Left forelimb (tissue), 1 donor: ENCODE measurements at places on chromosomes 7 and 10.
A peak's percentile ranks its signal among the peaks of the same experiment; 100 is the strongest.

DNA sequence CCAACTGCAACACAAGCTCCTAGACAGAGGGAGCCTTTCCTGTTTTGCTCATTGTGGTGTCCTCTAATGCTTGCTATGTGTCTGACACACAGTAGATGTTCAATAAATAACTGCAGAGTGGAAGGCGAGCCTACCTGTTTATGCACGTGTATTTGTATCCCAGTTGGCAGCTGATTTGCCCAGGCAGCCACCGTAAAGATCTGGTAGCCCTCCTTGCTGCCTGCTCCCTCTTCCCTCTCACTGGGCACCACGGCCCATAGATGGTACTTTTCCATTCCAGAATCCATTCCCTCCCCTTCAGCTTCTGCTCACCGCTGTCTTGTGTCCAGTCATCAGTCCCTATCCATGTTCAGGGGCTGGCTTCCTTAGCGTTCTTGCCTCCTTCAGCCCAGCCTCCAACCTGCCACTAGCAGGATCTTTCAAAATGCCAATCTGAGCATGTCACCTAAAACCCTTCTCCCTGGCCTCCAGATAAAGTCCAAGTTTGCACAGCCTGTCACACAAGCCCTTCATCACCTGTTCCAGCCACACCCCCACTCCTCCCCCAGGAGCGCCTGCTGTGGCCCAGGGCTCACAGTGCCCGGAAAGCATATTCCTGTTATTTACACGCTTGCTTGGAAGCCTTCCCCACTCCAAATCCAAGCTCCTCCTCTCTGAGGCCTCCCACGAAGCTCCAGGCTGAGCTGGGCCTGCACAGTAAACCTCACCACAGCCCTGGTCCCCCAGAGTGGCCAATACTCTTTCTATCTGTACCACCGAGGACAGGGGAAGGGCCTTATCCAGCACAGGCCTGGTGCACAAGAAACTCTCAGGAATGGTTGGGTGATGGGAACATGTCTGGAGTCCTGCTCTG is 21.0 kb downstream of the ZCCHC24 start:
- no peak for DNase-seq

GRCh38 chr10:98567391-98568133 is 120.8 kb upstream of the HPS1 start:
- no peak for DNase-seq

- DNase-seq: no peak
Measured at GRCh38 chr7:52501696-52502095, 533.7 kb upstream of the POM121L12 start.

GRCh38 chr10:124992462-124993344 is 50.8 kb downstream of the ZRANB1 start:
- peak; percentile 64 for DNase-seq

GRCh38 chr10:116112232-116113231 is 160.5 kb downstream of the GFRA1 start:
- DNase-seq: no peak

DNA sequence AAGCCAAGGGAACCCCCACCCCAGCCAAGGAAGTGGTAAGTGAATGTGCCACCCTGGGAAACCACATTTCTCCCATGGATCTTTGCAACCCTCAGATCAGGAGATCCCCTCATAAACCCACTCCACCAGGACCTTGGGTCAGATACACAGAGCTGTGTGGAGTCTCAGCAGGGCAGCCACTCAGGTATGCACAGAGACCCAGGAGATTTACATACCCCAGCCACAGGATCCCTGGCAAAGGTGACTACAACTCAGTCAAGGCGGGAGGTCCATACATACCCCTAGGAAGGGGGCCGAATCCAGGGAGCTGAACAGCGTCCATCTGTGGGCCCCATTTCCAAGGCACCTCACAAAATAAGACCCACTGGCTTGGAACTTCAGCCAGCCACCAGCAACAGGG is 293.4 kb downstream of the CTNNA3 start:
- no peak for DNase-seq

GRCh38 chr7:82286096-82286797 is 157.3 kb downstream of the CACNA2D1 start:
- no peak for DNase-seq

DNA sequence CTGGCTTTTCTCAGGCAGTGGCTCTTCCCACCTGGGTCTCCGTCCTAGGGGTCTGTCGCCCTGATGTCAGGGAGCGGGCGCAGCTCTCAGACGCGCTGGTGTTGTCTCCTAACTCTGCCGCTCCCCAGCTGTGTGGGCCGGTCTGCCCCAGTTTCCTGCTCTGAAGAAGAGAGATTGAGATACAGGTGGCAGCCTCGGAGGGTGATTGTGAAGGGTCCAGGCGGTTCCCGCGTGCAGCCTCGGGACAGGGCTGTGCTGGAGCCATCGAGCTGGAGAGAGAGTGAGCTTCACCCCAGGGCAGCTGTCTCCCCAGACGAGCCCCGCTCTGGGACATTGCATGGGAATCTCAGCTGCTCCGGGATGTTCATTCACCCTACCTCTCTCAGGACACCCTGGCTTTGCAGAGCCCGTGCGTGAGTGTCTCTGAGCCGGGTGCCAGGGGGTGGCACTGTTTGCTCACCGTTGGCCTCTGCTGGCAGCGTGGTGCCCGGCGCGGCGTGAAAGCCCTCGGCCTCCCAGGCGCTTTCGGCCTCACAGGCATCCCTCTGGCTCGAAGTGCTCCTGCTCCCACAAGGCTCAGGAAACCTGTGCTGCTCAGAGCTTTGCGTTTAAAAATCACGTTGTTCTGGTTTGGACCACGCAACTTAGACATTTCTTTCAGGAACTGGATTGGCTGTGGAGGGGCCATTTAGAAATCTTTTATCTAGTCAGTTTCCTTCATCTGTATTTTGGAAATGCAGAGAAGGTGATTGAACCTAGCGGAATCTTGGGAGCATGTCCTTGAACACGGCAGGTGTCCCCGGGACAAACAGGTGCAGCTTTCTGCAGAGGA is 33.8 kb upstream of the ZFAND2A start:
- no peak for DNase-seq

GRCh38 chr10:70658582-70659136 is 13.6 kb upstream of the ADAMTS14 start:
- no peak for DNase-seq

- no peak for DNase-seq
Measured at GRCh38 chr7:104414216-104414615, 85.8 kb downstream of the LHFPL3 start.

- DNase-seq: peak; percentile 17
Measured at GRCh38 chr7:155868955-155869783, 56.9 kb upstream of the SHH start.

- DNase-seq: no peak
Measured at GRCh38 chr7:141630621-141631020, 71.3 kb downstream of the DENND11 start.

- no peak for DNase-seq
Measured at GRCh38 chr10:38157270-38157685, 63.1 kb downstream of the ZNF37A start.

GRCh38 chr10:99534939-99535763 is 2.4 kb downstream of the NKX2-3 start:
- DNase-seq: no peak

DNA sequence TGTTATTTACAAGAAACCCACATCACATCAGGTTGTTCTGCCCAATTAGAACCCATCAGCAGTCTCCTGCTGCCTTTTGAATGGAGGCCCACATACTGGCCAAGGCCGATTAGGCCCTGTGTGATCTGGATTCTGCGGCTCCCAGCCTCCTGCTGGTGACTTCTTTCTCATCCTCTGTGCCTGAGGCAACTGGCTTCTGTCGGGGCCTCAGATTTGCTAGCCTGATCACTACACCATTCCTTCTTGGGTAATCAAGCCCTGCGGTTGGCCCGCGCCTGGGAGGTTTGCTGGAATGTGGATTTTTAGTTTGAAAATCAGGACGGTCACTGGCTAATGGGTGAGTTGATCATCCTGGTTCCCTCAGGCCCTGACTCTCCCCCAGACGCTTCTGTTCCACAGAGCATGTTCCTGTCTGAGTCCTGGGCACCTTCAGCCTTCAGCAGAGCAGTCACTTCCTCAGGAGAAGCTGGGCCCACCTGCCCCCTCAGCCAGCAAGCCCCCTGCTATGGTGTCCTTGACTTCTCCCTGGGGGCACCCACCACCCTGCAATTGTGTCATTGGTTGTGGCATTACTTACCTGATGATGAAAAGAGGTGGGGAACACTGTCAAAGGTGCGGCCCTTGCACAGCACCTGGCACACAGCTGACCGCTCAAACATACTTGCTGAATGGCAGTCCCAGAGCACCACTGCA is 207.6 kb downstream of the PHTF2 start:
- DNase-seq: no peak

DNA sequence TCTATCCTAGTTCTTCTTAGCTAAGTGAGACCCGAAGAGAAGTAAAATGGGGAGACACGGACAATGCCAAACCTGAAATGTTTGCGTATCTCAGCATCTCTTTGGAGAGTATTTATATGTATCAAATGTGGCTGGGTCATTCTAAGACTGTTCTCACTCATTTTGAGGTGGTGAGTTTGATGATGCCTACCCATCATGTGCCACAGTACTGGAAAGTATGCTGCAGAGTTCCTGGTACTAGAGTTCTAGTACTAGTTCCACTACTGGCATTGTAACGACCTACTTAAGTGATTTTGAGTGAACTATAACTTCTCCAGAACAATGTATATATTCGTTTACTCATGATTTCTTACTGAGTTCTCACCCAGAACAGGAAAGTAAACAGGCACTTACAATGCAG is 41.9 kb downstream of the ARMC3 start:
- DNase-seq: no peak

- DNase-seq: no peak
Measured at GRCh38 chr10:75766106-75766505, 334.7 kb downstream of the LRMDA start.

GRCh38 chr7:98168181-98168903 is 42.9 kb upstream of the BHLHA15 start:
- DNase-seq: no peak

GRCh38 chr10:78755877-78756455 is 312.8 kb upstream of the ZMIZ1 start:
- no peak for DNase-seq
